ENCODE measurements at places on chromosomes 4 and X. TPM values are rescaled to one million over a fixed set of nuclear protein-coding genes. Genes with fewer than 3 reads are reported as not detected.

- DNase-seq = no peak
Observed at GRCh38 chr4:173859091-173859713, 329.2 kb upstream of the HAND2 start.

DNA sequence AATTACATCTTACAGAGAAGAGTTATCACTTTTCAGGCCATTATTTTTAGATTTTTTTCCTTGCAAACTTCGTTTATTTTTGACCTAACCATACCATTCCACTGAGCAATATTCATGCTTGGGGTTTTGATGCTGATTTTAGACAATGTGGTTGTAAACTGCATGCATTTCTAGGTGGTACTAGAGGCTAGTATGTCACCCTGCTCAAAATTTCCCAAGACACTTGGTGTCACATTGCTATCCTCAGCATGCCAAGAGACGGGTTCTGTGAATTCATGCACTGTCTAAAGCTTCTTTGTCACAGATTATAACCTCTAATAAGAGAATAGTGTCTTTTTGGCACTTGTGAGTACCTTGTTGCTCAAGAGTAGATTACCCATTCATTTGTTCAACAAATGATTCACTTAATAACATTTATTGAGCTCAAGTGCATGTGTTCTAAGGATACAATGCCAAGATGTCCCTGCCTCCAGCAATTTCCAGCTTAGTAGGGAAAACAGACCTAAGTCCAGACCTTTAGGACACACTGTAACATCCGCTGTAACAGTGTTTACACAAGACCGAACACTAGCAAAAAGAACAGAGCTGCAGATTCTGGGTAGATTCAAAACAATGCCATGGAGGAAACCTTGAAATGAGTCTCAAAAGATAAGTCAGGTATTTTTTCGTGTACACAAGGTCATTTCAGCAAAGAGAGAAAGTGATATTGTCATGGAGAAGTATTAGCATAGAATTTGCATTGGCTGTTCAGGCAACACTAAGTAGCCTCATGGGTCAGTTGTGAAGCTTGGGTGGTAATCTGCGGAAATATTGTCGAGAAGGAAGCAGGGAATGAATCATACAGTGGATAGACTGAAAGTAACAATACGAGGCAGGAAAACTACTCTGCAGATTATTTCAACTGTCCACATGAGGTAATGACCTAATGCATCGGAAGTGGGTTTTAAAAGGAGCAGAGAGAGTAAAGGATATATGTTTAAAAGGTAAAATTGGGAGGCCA is 515.1 kb upstream of the ZFP42 start:
- no peak for DNase-seq

GRCh38 chr4:76607846-76608245 is 172.8 kb downstream of the SHROOM3 start:
- DNase-seq = no peak

DNA sequence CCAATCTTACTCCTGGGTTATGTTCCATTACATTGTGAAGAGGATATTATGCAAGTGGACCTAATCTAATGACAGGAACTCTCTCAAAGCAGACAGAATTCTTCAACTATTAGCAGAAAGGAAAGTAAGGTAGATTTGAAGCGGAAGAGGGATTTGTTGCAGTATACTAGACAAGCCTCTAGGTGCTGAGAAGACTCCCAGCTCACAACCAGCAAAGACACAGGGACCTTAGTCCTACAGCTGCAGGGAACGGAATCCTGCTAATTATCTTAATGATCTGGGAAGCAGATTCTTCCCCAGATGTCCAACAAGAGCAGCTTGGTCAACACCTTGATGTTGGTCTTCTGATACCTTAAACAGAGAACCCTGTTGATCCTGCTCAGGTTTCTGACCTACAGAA is 73.6 kb downstream of the STK32B start:
- no peak for DNase-seq

DNA sequence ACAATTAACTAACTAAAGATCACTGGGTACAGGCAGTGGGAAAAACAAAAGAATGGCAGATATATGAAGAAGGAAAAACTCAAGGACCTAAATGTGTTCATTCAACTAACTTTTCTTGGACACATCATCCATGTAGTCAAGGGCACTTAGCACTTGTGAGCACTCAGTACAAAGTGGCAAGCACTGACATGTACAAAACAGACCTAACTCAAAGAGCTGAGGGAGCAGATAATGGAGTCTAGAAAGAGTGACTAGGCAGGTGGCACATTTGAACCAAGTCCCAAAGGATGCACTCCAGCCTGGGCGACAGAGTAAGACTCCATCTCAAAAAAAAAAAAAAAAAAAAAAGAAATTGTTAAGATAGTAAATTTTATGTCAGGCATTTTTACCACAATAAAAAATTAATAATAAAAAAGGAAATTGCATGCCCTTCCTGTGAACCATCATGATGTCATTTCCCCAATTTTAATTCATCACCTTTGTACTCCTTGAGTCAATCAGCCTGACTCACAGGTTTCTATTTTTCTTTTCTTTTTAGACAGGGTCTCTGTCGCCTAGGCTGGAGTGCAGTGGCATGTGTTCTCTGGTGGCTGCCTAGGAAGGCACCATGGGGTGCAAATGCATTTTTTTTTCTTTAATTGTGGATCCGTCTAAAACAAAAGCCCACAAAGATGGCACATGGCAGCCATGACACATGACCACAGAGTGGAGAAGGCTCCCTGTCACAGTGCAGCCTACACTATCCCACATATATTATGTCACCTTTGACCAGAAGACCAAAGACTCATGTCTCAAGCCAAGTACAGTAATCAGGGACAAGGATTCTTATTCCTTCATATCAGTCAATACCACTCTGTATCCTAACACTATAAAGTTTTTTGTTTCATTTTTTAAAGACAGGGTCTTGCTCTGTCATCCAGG is 91.9 kb downstream of the CHST7 start:
- DNase-seq = no peak

GRCh38 chrX:1215123-1215823 is 2.8 kb upstream of the CRLF2 start:
- peak; percentile 37 for DNase-seq

GRCh38 chr4:8010618-8011017 is 71.0 kb upstream of the AFAP1 start:
- no peak for DNase-seq

DNA sequence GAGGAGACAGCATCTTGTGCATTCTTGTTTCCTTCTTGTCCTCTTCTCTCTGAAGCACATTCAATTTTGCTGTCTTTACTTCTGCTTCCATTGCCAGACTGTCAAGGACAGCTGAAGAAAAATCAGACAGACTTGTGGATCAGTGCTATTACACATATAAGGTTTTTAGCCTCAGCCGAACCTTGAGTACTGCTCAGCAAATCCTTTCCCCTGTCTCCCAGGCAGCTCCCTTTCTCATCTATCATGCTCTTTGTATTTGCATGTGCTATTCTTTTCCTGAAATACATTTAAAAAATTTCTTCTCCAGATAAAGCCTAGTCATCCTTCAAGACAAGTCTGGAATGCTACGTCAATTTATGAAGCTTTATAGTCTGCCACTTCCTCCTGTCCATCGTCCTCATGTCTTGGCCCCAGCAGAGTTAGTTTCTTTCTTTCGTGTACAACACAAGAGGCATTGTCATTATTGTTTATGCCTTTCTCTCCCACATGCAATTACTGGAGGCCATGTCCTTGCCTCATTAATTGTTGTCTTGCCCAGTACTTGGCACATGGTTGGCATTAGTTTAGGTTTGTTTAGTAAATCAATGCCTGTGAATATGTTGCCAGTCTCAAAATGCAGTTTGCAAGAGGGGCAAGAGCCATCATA is 45.1 kb downstream of the ADGRL3 start:
- no peak for DNase-seq

- no peak for DNase-seq
Observed at GRCh38 chr4:113556382-113557134, 205.0 kb downstream of the CAMK2D start.

- DNase-seq = no peak
Observed at GRCh38 chrX:33273535-33273934, 62.2 kb upstream of the DMD start.

- no peak for DNase-seq
Observed at GRCh38 chr4:110742143-110742542, 119.3 kb upstream of the PITX2 start.

- DNase-seq = no peak
Observed at GRCh38 chr4:17433827-17434226, 78.1 kb downstream of the QDPR start.

DNA sequence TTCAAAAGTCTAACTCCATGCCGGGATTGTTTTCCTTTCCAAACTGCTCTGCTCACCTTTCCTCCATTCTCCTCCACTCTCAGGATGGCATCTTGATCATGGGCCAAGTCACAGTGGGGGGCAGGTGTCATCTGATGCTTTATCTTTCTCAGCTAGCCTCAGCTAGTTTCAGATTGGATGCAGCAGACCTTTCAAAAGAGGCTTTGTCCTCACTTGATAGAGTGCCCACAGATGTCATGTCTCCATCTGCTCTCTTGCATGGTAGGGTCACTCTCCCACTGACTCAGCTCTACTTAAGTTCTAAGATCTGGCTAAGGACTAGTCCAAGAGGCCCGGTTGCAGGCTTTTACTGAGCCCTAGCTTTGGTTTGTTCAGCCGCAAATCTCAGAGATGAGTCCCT is 341.8 kb upstream of the GALNT7 start:
- DNase-seq = no peak

DNA sequence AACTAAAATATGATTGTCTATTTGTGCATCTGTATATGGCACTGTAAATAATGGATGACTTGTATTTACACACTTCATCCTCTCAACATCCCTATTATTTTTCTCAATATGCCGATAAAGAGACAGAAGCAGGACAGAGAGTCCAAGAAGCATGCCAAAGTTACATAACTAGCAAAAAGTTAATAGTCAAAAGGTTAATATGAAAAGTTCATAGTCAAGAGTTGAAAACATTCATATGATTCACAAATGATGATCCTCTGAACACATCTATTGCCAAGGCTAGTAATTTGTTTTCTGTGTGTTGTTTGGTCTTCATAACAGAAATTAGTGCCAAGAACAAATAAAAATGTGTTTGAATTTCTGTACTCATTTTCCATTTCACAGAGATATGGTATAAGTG is 231.0 kb downstream of the ADAMTS3 start:
- no peak for DNase-seq

GRCh38 chr4:84878546-84878945 is 87.9 kb downstream of the WDFY3 start:
- no peak for DNase-seq

- DNase-seq = no peak
Observed at GRCh38 chr4:150982557-150983233, 32.4 kb downstream of the LRBA start.

DNA sequence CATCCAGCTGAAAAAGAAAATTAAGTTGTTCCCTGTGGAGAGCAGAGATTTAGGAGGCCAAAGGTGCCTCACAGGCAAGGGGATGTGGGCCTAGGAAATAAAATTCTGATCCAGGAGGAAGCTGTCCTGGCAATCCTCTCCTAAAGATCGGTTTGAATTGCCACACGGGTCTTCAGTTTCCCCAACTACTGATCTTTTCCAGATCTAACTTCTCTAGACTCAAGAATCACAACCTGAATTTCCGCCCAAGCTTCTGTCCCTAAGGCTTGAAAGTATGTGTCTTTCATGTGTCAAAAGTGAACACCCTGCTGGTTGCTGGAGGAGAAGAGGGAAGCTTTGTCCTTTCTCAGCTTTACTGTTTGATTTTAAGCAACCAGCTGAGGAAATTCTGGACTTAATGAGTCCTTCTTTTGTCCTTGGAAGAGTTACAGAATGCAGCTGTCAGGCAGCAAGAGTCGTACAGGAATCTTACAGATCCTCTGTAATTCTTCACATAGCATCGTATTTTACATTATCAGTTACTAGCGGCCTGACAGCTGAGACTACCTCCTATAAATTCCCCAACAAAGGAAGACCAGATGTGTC is 93.8 kb downstream of the INPP4B start:
- no peak for DNase-seq

- peak; percentile 24 for DNase-seq
Observed at GRCh38 chrX:53294024-53294648, 12.8 kb upstream of the IQSEC2 start.

GRCh38 chrX:2402361-2402690 is 98.5 kb downstream of the DHRSX start:
- DNase-seq = no peak

- no peak for DNase-seq
Observed at GRCh38 chrX:39361736-39362135, 560.5 kb downstream of the MID1IP1 start.

DNA sequence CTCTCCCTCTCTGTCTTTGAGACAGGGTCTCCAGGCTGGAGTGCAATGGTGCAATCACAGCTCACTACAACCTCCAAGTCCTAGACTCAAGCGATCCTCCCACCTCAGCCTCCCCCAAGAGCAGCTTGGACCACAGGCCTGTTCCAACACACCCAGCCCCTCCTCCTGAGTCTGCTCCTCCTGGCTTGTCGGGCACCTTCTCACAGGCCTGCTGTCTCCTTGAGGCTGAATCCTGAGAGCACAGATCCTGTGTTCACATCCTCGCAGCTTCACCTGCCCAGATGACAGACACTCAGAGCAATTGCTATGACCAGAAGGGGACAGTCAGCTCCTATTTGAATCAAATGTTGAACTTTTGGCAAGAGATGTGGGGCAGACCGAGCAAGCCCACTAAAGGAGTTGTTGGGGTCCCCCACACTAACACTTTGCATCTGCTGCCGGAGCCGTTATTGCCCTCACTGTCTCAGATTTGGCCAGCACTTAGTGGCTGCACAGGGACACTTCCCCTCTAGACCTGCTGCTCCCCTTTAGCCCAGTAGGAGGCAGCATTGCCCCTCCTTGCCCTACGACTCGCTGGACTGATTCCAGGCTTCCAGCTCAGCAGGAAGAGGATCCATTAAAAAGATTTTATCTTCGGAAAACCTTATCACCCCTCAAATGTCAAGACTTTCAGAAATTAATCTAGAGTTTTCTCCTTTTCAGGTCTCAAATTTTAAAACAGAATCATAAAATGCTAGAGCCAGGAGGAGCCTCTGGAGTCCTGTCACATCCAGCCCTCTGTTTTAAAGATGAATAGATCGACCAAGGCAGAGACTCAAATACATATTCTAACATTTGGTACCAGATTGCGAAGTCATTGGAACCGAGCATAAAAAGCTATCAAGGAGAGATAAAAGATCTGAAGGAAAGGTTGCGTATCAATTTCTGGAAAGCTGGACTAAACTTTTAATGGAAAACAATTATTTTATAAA is 113.7 kb downstream of the USP46 start:
- DNase-seq = no peak

- no peak for DNase-seq
Observed at GRCh38 chr4:148831945-148832344, 389.7 kb upstream of the NR3C2 start.

PPP3CA gene
- 50.2 TPM for total RNA-seq

TCEAL7 gene
- 2.4 TPM for total RNA-seq

HMX1 gene
- total RNA-seq = not detected

SAGE1 gene
- total RNA-seq = not detected

ARHGAP24 gene
- 48.6 TPM for total RNA-seq

ENAM gene
- total RNA-seq = not detected

RBM46 gene
- not detected for total RNA-seq

KLHL13 gene
- 2.5 TPM for total RNA-seq

ABRAXAS1 gene
- 9.0 TPM for total RNA-seq

DDIT4L gene
- 3.7 TPM for total RNA-seq

OCRL gene
- total RNA-seq = 25.2 TPM

BEX1 gene
- total RNA-seq = 1.1 TPM

All from mesenteric fat pad (tissue), 1 donor.